ENCODE measurements at places on chromosomes 5 and 9. TPM values are rescaled to one million over a fixed set of nuclear protein-coding genes. Genes with fewer than 3 reads are reported as not detected.

- no peak for DNase-seq
Measured at GRCh38 chr5:90475436-90475980, 844 bp downstream of the POLR3G start.

- no peak for DNase-seq
Measured at GRCh38 chr9:81522716-81523551, 166.4 kb downstream of the TLE1 start.

- DNase-seq, result no peak
Measured at GRCh38 chr5:136197462-136198142, 4.6 kb upstream of the SMIM32 start.

- DNase-seq, result peak; percentile 13
Measured at GRCh38 chr5:112418659-112419163, 366 bp downstream of the EPB41L4A start.

GRCh38 chr9:94010980-94011533 lies 55.9 kb upstream of the BARX1 start:
- DNase-seq, result no peak

- no peak for DNase-seq
Measured at GRCh38 chr5:168092209-168093185, 198.9 kb upstream of the WWC1 start.

DNA sequence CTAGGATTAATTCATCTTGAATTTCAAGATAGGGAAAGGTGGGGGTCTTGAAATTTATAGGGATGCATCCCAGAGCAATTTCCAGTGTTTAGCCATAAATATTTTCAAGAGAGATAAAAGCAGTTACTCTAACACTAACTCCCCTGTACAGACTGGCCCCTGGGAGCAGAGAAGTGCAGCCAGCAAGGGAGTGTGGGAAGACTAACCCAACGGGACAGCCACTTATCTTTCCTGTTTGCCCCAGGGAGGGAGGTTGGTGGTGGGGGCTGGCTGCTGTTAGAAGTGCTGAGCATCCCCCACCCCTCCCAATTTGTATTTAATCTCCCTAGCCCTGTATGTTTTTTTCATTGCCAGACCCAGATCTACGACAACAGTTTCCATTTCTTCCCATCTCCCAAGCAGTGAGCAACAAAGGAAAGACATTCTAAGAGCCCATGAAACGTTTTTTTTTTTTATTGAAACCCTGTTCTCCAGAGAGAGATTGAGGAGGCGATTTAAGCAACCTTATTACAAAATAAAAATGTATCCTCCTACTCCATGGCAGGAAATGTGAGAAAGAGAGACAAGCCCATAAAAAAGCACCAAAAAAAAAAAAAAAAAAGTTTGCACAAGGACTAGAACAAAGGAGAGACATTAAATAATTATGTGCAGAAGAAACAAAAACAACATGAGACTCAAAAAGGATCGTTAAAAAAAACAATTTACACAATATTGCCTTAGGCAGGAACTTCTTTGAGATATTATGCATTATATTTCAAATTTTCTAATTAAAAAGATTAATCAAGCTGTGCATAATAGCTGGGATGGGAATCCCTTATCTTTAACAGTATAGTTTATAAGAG lies 343.4 kb downstream of the ARHGEF28 start:
- DNase-seq, result no peak

- no peak for DNase-seq
Measured at GRCh38 chr9:14585730-14586473, 107.3 kb downstream of the ZDHHC21 start.

DNA sequence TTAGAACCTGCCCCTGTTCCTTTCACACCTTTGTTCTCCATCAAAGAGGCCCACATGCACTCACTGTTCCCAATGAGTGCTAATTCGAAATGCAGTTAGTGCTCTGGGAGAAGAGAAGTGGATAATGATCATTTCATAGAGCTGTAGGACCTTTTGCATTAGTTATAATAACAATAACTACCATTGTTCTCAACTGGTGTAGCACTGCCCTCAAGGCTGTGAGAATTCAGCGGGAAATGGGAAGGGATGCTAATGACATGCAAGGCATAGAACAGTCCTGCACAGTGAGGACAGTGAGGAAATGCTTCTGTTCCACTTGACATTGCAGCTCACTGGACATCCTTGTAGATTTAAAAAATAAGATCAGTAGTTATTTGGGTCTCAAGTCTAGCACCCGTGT lies 187.4 kb downstream of the FBXL7 start:
- DNase-seq, result no peak

- no peak for DNase-seq
Measured at GRCh38 chr5:138677782-138678181, 75.4 kb upstream of the CTNNA1 start.

- no peak for DNase-seq
Measured at GRCh38 chr9:1837453-1838084, 177.6 kb upstream of the SMARCA2 start.

- no peak for DNase-seq
Measured at GRCh38 chr5:122126756-122127321, 2.5 kb upstream of the ZNF474 start.

GRCh38 chr9:97525451-97525850 lies 24.0 kb downstream of the TMOD1 start:
- DNase-seq, result no peak

DNA sequence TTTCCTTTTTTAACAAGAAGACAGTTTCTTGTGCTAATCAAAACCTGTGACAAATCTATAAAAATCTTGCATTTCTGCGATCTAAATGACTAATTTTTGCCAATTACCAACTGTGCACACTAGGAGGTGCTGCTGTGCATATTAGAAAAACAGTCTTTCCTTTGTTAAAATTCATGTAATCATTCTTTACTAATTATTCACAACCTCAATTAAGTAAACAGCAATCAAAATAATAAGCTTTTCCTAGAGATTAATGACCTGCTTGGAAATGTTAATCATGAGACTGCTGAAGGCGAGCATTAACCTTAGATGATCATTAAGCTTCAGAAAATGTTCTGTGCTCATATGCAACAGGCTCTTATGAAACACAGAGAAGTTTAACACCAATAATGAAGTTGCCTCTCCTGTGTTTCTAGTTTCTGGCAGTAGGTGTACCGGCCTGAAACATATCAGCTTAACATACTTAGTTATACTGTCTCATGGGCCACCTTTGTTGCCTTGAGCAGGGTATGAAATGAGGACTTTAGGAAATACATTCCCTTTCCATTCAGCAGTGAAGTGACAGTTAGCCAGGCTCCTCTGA lies 17.7 kb downstream of the RFESD start:
- DNase-seq, result no peak

GRCh38 chr5:4252385-4252784 lies 656.8 kb downstream of the IRX1 start:
- no peak for DNase-seq

- no peak for DNase-seq
Measured at GRCh38 chr5:167565189-167565954, 726.1 kb upstream of the WWC1 start.

DNA sequence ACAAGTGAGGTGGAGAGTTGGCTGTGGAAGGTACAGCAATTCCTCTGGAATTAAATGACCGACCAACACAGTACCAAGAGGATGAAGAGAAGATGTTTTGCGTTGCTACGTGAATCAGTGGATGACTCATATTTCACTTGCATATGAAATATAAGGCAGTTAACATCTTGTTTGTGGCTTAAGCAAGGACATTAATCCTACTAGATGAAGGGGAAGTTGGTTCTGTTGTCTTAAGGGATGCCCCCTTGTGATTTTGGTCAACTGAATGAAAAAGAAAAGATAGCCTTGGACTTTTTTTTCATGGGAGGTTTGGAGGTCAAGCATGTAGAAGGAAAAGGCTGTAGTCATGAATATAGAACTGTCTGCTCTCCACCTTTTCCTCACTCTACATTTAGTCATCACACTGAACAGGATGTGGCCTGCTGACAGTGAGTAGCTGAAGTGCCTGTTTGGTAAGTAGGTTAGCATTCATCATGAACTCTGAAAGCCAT lies 33.9 kb downstream of the VLDLR start:
- no peak for DNase-seq

DNA sequence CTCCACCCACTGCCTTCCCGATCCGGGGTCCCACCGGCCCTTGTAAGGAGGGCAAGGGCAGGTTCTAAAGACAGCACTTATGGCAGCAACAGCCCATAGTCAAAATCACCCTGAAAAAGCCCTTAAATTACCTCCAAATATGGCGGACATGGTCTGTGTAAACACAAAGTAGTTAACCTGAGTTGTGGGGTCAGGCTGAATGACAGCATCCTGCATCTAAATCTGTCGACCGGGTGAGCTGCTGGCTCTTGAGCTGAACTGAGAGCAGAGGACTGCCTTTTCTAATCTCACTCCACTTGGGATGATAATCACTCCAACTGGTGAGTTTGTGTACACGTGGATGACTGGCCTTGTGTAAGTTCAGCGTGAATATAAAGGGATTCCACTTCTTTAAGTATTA lies 249.6 kb downstream of the DENND1A start:
- no peak for DNase-seq

DNA sequence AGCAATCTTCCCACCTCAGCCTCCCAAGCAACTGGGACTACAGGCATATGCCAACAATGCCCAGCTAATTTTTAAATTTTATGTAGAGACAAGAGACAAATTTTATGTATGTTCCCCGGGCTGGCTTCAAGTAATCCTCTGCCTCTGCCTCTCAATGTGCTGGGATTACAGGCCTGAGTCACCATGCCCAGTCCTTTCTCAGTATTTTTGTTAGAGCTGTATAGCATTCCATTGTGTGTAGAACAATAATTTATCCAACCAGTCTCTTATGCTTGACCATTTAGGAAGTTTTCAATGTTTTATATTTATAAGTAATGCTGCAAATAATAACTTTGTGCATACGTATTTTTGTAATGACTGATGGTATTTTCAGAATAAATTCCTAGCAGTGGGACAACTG lies 38.9 kb upstream of the CTXN3 start:
- DNase-seq, result no peak

DNA sequence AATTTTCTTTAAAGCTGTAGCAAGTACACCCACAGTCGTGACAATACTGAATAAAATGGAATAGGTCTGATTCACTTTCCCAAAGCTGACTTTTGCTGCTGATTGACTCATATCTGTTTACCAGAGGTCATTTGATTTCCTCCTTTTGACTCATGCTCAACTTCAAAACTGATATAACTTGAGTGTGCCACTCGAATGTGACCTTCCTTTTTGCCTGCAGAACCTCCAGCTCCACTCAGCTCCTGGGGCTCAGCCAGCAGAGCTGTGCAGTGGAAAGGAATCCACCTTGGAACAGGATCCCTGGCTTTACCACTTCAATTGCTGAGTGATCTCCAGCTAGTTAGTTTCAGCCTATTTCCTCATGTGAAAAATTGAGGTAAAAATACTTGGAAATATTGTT lies 84.1 kb downstream of the FEM1C start:
- peak; percentile 62 for DNase-seq

GRCh38 chr9:17739022-17739421 lies 160.2 kb downstream of the SH3GL2 start:
- no peak for DNase-seq

GRCh38 chr9:98324801-98325200 lies 69.4 kb upstream of the TBC1D2 start:
- DNase-seq, result no peak

LTC4S gene
- total RNA-seq, result 4.9 TPM

CNTFR gene
- 42.9 TPM for total RNA-seq

CTXN3 gene
- not detected for total RNA-seq

SLC1A1 gene
- 1.1 TPM for total RNA-seq

MARCOL gene
- not detected for total RNA-seq

NMUR2 gene
- not detected for total RNA-seq

PDE6A gene
- total RNA-seq, result 0.12 TPM

PCDHGA10 gene
- total RNA-seq, result 0.86 TPM

LCN2 gene
- total RNA-seq, result 0.47 TPM

EQTN gene
- total RNA-seq, result not detected

TICAM2 gene
- 1.2 TPM for total RNA-seq

ADAMTS16 gene
- total RNA-seq, result 0.08 TPM

SLC6A19 gene
- total RNA-seq, result not detected

MSMP gene
- not detected for total RNA-seq

CSF1R gene
- 15.0 TPM for total RNA-seq

KIAA1958 gene
- total RNA-seq, result 1.5 TPM

RNF208 gene
- total RNA-seq, result 9.1 TPM

SLC4A9 gene
- total RNA-seq, result not detected

ASPN gene
- 0.52 TPM for total RNA-seq
